ENCODE measurements at places on chromosomes 5 and 9.

GRCh38 chr9:5582835-5583195 lies 46.1 kb upstream of the RIC1 start:
- DNase-seq, result peak; percentile 76

DNA sequence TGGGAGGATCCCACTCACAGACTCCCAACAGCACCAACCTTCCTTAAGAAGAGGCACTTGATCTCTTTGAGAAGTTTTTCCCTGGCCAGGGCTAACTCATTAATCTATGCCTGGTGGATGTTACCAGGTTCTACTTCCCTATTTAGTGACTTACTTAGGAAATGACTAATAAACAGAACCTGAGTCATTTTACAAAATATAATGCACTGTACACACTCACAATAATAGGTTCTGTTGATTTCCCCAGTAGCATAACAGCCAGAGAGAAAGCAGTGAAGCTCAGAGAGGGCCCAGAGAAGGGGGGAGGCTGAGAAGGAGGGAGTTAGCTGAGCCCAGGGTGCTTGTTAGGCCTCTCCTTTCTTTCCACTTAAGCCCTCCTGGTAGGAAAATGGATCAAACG lies 27.1 kb downstream of the FRMD3 start:
- peak; percentile 26 for DNase-seq

DNA sequence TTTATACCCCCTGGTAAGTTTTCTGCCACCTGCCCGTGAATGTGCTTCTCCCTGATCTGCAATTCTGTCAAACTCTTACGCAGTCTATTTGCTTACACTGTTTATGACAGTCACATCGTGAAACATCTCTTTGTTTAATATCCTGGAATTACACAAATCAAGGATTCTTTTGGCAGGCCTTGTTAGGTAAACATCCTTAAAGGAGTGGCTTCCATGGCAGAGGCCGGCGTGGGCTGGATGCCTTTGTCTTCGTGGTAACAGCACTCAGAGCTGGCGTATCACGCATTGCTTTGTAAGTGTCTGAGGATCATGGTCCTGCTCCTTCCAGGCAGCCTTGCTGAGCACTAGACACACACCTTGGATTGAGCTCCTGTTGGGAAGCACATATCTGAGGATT lies 145.7 kb downstream of the IRX1 start:
- DNase-seq, result no peak

GRCh38 chr5:170275376-170275994 lies 22.1 kb downstream of the LCP2 start:
- DNase-seq, result no peak

- DNase-seq, result no peak
Observed at GRCh38 chr5:6861667-6862066, 148.4 kb downstream of the TENT4A start.
